ENCODE measurements at places on chromosomes 2 and 18.

DNA sequence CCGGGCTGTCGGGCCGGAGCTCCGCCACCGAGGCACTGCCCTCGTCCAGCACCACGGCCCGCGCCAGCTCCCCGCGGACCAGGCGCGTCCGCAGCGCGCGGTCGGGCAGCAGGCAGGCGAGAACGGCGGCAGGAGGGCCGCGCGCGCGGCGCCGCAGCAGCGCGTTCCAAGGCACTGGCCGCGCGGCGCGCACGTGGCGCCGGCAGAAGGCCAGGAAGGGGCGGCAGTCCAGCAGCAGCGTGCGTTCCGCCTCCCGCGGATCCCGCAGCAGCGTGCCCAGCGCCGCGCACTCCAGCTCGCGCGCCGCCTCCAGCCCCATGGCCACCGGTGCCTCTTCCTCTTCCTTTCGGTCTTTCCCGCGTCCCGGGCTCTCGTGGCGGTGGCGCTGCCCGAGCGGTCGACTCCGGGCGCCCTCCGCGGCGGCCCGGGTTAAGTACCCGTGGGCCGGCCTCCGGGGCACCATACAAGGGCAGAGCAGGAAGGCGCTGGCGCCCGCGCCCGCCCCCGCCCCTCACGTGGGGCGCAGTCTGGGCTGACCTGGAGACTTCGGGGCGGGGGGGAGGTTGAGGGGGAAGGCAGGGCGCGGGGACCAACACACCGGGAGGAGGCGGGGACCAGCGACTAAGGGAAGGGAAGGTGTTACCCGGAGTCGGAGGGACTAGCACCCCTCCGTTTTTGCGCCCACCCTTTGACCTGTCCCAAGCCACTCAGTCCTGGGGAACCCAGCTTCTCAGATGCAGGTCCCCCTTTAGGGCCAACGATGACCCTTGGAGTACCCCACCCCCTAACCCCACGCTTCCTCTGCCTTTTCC lies at the start of gene DUSP2:
Gene DUSP2 (minus strand): TSS at position 405 of the 812 bp plus-strand sequence. CDS start 86 bp downstream, at position 319.
- peak; percentile 85 for DNase-seq

DNA sequence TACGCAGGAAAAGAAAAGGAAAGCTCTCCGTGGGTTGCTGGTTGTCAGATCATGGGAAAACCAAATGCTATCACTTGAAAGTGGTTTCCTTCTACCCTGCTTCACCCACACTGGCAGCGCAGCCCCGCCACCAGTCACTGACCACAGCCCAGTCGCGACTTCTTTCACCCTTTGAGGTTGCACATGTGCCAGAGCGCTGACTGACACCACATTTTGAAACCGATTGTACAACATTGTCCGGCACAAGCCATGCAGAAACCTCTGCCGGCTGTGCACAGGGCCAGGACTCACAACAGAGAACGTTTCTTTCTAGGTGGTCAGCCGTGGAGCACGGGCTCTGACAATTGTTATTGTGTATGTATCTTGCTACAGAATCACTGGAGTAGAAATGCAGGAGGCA lies 827.2 kb upstream of the POU3F3 start:
- DNase-seq, result no peak

GRCh38 chr18:49321797-49322461 lies 138.5 kb downstream of the DYM start:
- no peak for DNase-seq

DNA sequence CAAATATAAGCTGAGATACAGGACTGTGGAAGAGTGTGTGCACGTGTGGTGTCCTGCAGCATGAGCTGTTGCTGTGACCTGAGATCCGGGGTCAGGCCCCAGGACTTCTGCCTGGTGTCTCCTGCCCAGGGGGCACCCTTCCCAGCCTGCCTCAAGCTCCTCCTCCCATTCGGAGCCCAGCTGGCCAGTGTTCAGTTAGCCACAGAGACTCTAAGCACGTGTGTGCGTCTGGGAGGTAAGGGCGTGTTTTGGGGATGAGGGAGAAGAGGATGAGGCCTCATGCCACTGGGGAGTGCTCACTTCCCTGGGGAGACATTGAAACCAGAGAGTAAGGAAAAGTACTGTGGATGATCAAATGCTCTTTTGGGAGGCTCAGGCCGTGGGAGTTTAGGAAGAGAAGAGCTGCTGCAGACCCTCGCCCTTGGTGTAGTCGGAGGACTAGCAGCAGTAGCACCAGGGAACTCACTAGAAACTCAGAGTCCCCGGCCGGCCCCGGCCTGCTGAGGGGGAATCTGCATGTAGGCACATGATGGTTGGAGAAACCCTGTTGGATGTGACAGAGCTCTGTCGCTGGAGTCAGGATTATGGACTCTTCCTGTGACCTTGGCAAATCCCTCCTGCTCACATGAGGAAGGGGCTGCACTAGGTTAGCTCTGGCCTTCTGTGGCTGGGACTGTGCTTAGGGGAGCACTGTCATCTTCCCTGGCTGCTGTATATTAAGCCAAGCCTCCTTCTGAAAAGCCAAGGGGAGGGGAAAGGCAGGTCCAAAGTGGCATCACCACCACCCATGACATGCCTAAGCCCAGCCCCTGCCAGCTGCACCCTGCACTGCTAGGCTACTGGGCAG lies 231.1 kb downstream of the DYSF start:
- DNase-seq, result no peak

DNA sequence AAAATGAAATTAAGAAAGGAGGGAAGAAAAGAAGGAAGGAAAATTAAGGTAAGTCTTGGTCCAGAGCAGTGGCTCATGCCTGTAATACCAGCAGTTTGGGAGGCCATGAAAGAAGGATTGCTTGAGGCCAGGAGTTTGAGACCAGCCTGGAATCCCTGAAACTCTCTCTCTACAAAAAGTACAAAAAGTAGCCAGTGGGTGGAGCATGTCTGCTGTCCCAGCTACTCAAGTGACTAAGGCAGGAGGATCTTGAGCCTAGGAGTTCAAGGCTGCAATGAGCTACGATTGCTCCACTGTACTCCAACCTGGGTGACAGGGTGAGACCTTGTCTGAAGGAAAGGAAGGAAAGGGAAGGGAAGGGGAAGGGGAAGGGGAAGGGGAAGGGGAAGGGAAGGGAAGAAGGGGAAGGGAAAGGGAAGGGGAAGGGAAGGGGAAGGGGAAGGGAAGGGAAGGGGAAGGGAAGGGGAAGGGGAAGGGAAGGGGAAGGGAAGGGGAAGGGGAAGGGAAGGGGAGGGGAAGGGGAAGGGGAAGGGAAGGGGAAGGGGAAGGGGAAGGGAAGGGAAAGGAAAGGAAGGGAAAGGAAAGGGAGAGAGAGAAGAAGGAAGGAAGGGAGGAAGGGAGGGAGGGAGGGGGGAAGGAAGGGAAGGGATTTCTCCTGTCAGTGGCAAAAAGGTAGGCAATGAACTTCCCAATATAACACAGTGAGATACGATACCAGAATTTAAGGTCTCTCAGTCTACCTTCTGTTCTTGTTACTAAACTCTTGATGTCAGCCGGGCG lies 412.8 kb downstream of the CMPK2 start:
- no peak for DNase-seq

- DNase-seq, result no peak
Observed at GRCh38 chr2:8158711-8159110, 523.1 kb upstream of the ID2 start.

DNA sequence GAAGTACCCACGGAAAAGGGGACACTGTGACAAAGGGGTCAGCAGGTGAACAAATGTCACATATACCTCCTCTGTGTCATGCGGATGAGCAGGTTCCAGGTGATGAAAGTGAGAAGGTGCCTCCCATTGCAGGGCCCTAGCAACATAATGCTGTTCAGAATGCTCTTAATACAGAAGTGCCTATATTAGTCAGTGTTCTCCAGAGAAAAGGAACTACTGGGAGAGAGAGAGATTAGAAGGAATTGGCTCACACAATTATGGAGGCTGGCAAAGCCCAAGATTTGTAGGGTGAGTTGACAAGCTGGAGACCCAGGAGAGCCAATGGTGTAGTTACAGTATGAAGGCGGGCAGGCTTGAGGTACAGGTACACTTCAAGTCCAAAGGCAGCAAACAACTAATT lies 98.1 kb upstream of the CDC42EP3 start:
- no peak for DNase-seq

GRCh38 chr18:49959176-49959575 lies 145.8 kb upstream of the ACAA2 start:
- DNase-seq, result no peak

DNA sequence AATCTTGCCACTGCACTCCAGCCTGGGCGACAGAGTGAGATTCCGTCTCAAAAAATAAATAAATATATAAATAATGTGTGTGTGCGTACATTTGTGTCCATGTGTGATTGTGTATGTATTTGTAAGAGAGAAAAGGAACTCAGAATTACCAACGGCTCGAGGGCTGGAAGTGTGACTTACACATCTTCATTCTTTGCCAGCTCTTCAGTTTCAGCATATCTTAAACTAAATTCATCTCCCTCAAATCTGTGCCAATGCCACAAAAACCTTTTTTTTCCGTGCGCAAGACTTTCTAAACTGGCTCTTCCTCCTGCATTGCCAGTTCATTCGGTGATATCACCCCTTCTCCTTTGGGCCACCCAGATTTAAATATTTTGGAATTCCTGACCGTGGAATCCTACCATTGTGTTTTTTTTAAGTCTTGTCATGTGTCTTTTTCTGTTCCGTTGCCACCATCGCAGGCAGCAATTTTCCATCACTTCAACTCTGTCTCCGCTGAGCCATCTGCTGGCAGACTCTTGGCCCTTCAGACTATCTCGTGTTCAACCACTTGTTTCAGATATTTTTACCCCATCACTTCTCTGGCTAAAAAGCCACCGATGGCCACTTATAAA lies 77.0 kb upstream of the ZNF532 start:
- DNase-seq, result no peak

DNA sequence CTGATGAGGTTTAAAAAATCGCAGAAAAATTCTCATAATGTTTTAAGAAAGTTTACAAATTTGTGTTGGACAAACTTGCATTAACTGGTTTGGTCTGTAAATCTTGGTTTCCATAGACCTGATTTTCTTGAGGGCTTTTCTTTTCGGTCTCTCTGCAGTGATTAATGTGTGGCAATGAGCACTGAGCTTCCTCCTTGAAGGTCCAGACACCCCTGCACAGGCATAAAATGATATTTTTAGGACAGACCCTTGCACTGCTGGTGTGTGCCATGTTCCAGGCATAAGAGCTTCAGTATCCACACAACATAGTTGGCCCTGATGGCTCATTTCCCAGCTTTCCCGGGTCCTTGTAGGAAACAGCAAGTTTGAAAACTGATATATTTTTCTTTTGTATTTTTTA lies 33.7 kb downstream of the MRPL33 start:
- DNase-seq, result no peak

- no peak for DNase-seq
Observed at GRCh38 chr2:225814554-225814953, 415.0 kb downstream of the NYAP2 start.

DNA sequence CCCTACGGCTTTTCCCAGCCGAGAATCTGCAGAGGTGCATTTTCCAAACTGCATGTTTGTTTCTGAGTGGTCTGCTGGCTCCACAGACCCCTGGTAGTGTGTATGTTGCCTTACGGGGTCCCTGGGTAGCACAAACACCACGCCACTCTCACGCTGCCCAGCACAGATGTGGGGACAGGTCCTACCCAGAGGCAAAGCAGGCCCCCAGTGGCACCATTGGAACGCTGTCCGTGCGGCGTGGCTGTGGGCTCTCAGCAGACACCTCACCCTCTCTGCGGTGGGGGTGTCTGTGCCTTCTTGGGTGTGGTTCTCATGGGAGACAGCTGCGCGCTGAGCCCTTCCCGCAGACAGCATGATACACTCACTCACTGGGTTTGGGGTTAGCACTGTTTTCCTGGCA lies 137.4 kb downstream of the NFATC1 start:
- DNase-seq, result no peak

- no peak for DNase-seq
Observed at GRCh38 chr2:183284606-183285005, 160.4 kb downstream of the NUP35 start.

- DNase-seq, result no peak
Observed at GRCh38 chr2:211259831-211260476, 703.6 kb downstream of the CPS1 start.

- DNase-seq, result no peak
Observed at GRCh38 chr2:237438080-237438940, 24.3 kb upstream of the COL6A3 start.

DNA sequence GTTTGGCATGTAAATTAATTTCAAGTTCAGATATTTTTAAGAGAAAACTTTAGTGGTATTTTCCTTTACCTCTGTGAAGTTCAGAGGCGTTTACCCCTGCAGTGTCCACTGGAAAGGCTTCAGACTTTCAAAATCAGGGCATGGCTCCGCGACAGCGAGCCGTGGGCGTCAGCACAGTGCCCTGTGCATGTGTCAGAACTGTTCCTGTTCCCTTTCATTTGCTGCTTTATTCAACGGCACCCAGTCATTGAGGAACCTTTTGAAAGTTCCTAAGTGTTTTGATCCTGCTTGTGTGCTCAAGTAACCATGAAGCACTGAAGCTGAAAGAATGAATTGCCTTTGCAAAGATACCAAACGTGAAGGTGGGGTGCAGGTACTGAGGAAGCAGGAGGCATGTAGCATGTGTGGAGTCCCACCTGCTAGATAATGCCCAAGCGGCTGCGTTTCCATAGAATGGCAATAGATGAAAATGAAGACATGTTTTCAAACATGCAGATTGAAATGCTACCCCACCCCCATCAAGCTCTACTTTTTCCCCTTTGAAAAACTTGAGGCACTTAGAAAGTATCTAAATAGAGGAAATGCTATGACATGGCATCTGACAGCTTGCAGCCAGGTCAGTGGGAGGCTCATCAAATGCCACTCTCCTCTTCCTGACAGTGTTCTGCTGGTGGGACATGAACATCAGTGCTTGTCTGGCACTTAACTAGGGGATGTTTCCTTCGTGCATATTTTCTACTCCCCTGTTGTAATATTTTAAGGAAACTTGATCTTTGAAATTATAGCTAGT lies 148.6 kb downstream of the ZNF236 start:
- no peak for DNase-seq

- DNase-seq, result no peak
Observed at GRCh38 chr18:12346240-12346565, 30.8 kb downstream of the AFG3L2 start.

GRCh38 chr2:44086629-44087028 lies 82.0 kb upstream of the PPM1B start:
- no peak for DNase-seq
